ENCODE measurements at places on chromosomes 13 and 19.

DNA sequence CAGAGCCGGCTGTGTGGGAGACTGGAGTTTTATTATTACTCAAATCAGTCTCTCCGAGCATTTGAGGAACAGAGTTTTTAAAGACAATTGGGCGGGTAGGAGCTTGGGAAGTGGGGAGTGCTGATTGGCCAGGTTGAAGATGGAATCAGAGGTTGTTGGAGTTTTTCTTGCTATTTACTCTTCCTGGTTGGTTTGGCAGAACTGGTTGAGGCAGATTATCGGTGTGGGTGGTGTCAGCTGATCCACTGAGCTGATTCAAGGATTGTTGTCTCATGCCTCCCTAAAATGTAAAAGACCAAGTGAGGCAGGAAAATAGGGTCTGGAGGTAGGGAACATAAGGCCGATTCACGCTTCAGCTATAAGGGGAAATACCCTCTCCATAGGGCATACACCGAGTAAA, 1.3 kb upstream of the TDRD12 start:
- no peak for DNase-seq

GRCh38 chr19:50639121-50640112, at the start of gene SYT3:
SYT3 (minus strand) TSS chr19:50639881; CDS start chr19:50637411, 2,470 bp downstream.
- no peak for DNase-seq

GRCh38 chr19:28367146-28367545, 845.8 kb downstream of the UQCRFS1 start:
- DNase-seq, result no peak

GRCh38 chr19:48683349-48683748, 10.5 kb upstream of the NTN5 start:
- no peak for DNase-seq

DNA sequence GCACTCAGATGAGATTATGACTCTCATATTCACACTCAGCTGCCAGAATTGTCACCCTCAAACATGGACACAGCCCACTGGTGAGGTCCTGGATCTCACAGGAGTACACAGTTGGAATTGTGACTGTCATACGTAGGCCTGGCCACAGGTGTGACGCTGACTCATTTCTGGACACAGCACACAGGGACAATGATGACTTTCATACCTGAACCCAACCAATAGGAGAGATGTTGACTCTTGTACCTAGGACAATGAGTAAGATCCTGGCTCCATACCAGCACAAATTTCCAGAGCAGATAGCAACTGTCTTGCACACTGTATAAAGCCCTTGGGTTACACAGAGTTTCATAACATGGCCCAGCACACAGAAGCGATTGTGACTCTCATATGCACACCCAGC, 46.4 kb downstream of the ZNF85 start:
- DNase-seq, result no peak

DNA sequence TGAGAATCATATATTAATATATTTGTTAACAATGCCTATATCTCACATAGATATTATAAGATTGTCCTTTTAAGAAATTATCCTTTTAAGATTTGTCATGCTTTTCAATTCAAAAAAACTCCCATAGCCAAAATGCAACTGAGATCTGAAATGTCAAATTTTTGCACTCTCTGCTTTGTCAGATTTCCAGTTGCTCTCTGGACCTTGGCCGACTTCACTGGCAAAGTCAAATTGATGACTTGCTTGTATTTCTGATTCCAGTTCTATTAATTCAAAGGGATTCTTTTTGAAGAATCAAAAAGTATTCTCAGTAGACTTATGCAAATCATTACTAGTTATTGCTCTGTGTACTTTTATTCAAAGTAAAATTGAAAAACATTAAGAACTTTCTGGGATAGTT, 101.2 kb upstream of the SCEL start:
- DNase-seq, result no peak

DNA sequence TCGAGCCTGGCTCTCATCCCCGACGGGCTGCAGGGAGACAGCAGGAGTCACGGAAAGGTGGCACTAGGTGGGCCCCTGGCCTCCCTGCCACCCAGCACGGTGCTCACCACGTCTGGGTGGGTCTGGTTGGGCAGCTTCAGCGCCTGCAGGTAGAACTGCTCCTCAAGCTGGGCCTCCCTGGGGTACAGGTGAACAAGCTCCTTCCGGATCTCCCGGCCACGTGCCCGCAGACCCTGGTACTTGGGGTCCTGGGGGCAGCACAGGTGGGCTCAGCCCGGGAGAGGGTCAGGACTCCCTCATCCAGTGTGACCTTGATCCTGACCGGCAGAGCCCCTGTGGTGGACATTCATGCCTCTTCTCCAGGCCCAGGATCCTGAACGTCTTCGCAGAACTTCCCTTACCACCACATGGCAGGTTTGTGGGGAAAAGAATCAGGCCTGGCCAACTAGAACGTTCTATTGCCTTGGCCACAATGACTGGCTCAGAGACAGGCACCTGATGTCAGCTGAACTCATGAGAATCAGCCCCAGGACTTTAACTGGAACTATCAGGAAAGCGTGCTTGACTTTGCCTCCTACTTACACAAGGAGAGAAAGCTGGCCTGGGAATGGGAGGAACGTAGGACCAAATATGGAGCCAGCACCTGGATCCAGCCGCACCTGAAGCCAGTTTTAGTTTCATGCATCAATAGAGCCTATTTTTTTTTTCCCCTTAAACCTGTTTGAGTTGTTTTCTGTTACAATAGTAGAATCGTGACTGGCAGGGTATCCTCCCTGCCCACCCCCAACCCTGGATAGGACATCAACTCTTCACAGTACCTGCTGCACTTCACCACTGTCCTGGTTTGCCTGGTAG, 8.9 kb downstream of the SARS2 start:
- DNase-seq, result no peak

DNA sequence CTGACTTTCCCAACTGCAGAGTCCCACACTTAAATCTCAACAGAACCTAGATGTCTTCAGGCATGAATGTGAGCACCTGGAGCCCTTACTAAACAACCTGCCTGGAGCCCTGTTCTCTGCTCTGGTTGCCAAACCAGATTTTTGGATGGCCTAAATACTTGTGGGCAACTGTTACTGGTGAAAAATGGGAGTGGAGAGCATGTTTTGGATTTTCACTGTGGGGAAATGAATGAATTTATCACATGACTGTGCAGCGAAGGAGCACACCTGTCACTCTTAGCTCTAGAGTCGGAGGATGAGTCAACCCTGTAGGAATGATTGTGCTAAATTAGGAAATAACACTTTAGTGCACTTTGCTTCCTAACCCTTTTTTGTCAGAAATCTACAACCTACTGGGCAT, 30.3 kb downstream of the SHISA2 start:
- DNase-seq, result no peak

GRCh38 chr13:80126389-80127068, 214.4 kb downstream of the SPRY2 start:
- no peak for DNase-seq

DNA sequence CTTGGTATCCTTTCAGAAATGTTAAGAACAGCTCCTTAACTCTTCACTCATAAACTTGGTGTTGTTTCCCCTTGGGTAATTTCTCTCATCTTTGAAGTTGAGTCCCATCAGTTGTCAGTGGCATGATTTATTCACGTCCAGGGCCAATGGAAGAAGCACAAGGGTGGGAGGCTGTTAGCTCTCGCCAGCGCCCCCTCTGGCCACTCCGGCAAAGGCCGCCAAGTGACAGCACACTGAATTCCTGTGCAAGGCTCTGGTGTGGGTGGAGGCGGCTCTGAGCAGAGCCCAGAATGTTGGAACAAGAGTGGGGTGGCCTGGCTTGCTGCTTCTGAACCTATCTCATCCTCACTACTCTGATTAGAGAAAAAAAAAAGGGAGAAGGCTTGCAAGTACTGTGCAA, 13.1 kb upstream of the MEDAG start:
- DNase-seq, result no peak

DNA sequence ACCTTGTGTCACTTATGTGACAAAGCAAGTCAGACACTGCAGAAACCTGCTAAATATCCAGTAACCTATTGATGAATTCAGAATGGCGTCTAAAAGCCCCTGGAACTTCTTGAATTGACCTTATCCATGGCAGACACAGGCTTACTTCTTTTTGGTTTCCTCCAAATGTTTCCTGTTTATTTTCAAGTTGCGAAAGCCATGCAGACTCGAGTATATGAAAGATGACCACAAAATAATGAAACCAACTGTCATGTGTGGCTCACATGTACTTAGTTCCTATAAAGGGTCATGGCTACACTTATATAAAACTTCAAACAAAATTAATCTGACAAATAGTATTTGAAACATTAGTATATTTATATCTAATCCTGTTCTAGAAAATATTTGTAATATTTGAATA, 113.1 kb upstream of the FNDC3A start:
- DNase-seq, result no peak

- DNase-seq, result no peak
These were observed 3.2 kb upstream of the LGALS13 start for GRCh38 chr19:39599116-39599515.

- DNase-seq, result no peak
These were observed 389.2 kb downstream of the NDFIP2 start for GRCh38 chr13:79870123-79870522.

DNA sequence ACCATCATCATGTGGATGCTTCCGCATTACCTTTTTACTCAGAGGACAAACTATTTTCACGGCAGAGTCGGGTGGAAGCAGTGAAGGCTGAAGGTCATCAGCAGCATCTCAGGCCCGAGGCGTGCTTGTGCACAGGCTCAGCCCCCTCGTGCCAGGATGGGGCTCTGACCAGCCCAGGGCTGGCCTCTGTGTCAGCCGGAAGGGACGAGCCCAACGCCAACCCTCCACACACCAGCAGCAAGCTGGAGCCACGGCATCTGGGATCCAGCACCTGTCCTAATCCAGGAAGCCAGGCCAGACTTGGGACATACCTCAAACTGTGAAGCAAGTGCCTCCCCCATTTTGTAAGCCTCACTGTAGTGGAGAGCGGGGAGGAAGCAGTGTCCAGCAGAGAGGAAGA, 11.1 kb downstream of the MICOS13 start:
- no peak for DNase-seq

GRCh38 chr19:5893296-5893903, 10.2 kb downstream of the NDUFA11 start:
- DNase-seq, result no peak

GRCh38 chr19:674282-675151, 1.7 kb upstream of the FSTL3 start:
- DNase-seq, result no peak

DNA sequence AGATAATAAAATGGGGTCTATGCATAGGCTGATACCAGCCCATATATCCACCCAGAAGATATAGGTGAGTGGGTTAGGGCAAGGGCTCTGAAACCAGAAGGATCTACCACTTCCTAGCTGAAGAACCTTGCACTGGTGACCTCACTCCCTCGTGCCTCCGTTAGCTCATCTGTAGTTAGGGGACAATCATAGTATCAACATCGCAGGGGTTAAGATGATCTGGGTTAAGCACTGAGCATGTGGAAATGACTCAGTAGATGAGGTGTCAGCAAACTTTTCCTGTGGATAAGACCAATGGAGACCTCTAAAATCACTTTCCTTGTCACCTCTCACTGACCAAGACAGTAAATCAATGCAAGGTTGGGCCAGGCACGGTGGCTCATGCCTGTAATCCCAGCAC, 30.5 kb downstream of the TNFSF14 start:
- DNase-seq, result no peak

- no peak for DNase-seq
These were observed 478.6 kb downstream of the LIG4 start for GRCh38 chr13:107736731-107737130.

DNA sequence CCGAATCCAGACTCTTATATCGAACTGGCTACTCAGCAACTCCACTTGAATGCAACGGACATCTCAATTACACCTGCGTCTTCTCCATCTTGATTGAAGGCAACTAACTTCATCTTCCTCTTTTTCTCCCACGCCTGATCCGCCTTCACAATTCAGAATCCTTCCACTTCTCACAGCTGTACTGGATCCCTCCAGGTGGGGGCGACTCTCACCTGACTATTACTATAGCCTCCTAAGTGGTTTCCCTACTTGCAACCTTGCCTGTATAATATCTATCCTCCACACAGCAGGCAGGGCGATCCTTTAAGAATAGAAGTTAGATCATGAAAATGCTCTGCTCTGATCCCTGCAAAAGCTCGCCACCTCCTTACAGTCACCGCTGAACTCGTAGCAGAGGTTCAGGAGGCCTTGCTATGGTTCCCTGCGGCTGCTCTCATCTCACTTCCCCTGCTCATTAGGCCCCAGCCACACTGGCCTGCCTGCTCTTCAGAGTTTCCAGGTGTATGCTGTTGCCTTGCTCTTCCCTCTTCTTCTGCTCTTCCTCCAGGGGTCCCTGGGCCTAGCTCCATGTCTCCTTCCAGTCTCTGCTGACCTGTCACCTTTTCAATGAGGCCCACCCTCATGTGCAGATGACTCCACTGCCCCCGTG, 31.9 kb downstream of the RFXAP start:
- DNase-seq, result no peak

GRCh38 chr19:12669270-12670158, 2.9 kb downstream of the WDR83 start:
- DNase-seq, result peak; percentile 90

Measured in stimulated activated effector memory CD8-positive, alpha-beta T cell treated with anti-CD3 and anti-CD28 coated beads, Interleukin-12 subunit alpha, Interleukin-12 subunit beta, amount 100 ng/mL, for 72 hours (primary cell).